ENCODE measurements at places on chromosomes 13 and 19.

GRCh38 chr19:5489551-5489950 lies 34.3 kb downstream of the ZNRF4 start:
- no peak overlapping the region for H3K4me3 ChIP-seq
- H3K27ac ChIP-seq, result no peak overlapping the region
- no peak for DNase-seq
- peaks cover 1% of the 10 kb centered on the region for H3K4me1 ChIP-seq
- no peaks in the 10 kb centered on the region for H3K36me3 ChIP-seq
- H3K27me3 ChIP-seq, result peaks cover 27% of the 10 kb centered on the region

GRCh38 chr19:7636691-7637373 lies at the start of gene STXBP2:
STXBP2 (plus strand) TSS chr19:7637110; CDS start chr19:7637150, 40 bp downstream.
- no peaks in the 10 kb centered on the region for H3K4me1 ChIP-seq
- no peak within 1 kb of the TSS for H3K4me3 ChIP-seq
- H3K27me3 ChIP-seq, result peaks cover 13% of the 10 kb centered on the region
- no peaks in the 10 kb centered on the region for H3K36me3 ChIP-seq
- DNase-seq, result no peak
- no peak within 1 kb of the TSS for H3K27ac ChIP-seq

DNA sequence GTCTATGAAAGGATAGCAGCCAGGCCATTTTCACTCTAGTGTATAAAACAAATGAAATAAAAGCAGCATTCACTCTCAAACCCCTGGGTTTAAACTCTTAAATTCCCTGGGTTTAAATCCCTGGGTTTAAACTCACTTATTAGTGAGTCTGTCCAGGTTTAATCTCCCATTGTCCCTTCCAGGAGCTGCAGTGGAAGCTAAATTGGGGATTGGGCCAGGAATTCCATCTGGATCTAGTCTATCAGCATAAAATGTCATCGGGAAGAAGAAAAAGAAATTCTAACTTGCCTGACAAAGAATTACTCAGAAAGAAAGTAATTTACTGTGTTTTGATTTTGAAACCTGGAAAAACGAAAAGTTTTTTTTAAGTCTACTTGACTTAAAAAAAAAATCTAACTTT lies 54.8 kb downstream of the FRY start:
- no peaks in the 10 kb centered on the region for H3K27me3 ChIP-seq
- DNase-seq, result no peak
- no peaks in the 10 kb centered on the region for H3K36me3 ChIP-seq
- peaks cover 10% of the 10 kb centered on the region for H3K4me1 ChIP-seq
- H3K27ac ChIP-seq, result no peak overlapping the region

DNA sequence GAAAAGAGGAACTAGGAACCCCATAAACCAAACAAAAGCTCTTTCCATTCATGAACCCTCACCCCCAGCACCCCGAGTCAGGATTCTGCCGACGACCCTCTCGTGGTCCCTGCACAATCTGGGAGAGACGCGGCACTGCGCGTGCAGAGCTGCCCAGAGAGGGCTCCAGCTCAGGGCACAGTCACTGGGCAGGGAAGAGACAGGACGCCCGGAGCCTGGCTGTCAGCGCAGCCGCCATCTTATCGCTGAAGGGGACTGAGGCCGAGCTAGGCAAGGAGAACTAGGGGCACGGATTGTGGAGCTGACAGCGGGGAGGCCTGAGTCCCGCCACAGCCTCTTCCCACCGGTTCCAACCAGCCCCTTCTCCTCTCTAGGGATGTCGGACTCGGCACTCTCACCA lies 349 bp downstream of the ZNF98 start:
- no peak overlapping the region for H3K27ac ChIP-seq
- H3K4me1 ChIP-seq, result no peaks in the 10 kb centered on the region
- H3K36me3 ChIP-seq, result no peaks in the 10 kb centered on the region
- DNase-seq, result no peak

DNA sequence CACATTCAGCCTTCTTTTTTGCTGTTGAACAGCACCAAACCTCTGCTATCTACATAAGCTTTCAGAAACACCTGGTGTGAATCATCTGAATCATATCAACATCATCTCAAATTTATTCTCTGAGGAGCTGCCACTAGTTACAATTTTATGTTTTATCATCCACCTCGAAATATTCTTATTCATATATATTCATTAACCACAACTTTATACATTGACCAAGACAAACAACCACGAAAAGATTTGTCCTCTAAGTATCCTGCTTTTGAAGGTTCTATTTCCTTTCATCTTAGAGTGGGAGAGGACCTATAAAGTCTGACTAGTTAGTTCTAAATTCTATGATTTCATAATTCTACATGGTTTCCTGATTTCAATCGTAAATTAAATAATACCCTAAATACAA lies 18.9 kb downstream of the ESD start:
- H3K4me3 ChIP-seq, result no peak overlapping the region
- peaks cover 61% of the 10 kb centered on the region for H3K36me3 ChIP-seq
- H3K27ac ChIP-seq, result peak overlapping the region; percentile 15
